ENCODE measurements at places on chromosomes 16 and 17. TPM values are rescaled to one million over a fixed set of nuclear protein-coding genes. Genes with fewer than 3 reads are reported as not detected.

The SLC13A2 gene
- total RNA-seq: not detected

The GGT6 gene
- total RNA-seq: not detected

The JMJD8 gene
- total RNA-seq: 70.8 TPM

The HSD17B2 gene
- 32.8 TPM for total RNA-seq

The VAT1L gene
- total RNA-seq: 6.4 TPM

The SRRM2 gene
- 239 TPM for total RNA-seq

The VPS25 gene
- total RNA-seq: 67.1 TPM

The LRRC36 gene
- total RNA-seq: 1.4 TPM

The SLC52A1 gene
- 0.10 TPM for total RNA-seq

Data from glomerular endothelial cell (primary cell).